Jurkat, Clone E6-1 (cell line): ENCODE measurements at places on chromosomes 6 and 20.

DNA sequence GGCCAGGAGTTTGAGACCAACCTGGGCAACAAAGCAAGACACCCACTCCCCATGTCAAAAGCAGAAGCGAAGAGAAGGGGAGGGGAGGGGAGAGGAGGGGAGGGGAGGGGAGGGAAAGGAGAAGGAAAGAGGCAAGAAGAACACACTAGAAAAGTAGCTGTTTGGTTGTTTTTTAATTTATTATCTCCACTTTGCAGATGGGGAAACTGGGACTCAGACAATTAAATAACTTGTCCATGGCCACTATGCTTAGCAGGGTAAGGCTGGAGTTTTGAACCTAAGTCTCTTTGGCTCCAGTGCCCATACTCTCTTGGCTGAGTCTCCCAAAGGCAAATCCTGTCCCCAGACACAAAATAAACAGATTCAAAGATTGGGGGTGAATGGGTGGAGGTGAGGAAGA lies 12.4 kb upstream of the GHRH start:
- DNase-seq: no peak

DNA sequence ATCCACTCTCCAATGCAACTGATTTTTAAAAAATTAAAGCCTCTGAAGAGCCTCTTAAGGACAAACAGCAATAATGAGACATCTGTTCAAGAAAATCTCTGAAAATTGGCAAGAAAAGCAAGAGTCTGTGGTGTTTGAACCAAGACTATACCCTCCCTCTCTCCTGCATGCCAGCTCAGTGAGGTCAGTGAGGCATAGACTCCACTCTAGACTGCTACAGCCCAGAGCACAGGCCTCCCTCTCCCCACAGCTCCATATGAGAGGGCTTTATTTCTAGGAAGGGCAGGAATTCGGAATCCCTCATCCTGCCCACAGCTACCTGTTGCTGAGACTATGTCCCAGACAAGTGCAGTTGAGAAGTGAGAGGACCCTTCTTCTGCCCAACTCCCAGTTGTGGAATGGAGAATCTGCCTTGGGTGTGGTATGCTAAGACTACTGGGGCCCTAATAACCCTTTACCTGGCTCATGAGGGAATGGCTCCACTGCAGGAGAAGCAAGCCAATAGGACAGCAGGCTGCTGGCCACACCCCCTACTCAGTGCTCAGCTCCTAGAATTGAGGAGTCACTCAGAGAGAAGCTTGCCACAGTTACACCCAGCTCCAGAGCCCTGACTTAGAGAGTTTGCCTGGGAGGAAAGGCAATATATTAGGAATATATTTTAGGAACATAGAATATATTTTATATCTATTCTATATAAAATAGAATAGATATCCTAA lies 22.7 kb upstream of the HLA-DQA1 start:
- no peak for DNase-seq

- DNase-seq: no peak
Measured at GRCh38 chr6:48037946-48038345, 73.1 kb downstream of the PTCHD4 start.

DNA sequence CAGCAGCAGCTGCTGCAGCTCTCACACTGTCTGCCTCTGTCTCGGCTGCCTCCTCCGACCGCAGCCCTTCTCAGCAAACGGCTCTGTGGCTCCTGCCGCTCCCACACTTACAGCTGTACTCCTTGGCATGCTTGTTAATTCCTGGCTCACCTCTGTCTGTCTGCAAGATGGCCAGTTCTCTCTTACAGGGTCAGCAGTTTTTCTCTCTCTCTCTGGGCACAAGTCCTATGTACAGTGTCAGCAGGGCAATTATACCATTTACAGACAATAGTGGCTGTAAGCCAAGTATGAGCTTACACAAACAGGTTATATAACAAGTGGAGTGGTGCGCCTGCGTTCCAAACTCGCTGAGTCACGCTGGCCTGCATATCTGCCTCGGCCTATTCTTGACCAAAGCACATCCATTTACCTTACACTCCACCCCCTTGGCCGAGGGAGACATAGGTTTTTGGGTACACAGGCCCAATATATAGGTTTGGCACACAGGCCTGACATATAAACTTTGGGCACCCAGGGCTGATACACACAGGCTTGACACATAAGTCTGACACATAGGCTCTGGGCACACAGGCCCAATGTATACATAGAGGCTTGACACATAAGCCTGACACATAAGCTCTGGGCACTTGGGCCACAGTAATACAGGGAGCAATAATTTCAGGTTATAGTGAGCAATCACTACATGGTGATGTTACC lies 4.4 kb downstream of the ZKSCAN3 start:
- no peak for DNase-seq

- DNase-seq: no peak
Measured at GRCh38 chr6:91865889-91866288, 1279.0 kb upstream of the MAP3K7 start.

GRCh38 chr6:6891125-6891721 lies 216.5 kb upstream of the RREB1 start:
- no peak for DNase-seq

DNA sequence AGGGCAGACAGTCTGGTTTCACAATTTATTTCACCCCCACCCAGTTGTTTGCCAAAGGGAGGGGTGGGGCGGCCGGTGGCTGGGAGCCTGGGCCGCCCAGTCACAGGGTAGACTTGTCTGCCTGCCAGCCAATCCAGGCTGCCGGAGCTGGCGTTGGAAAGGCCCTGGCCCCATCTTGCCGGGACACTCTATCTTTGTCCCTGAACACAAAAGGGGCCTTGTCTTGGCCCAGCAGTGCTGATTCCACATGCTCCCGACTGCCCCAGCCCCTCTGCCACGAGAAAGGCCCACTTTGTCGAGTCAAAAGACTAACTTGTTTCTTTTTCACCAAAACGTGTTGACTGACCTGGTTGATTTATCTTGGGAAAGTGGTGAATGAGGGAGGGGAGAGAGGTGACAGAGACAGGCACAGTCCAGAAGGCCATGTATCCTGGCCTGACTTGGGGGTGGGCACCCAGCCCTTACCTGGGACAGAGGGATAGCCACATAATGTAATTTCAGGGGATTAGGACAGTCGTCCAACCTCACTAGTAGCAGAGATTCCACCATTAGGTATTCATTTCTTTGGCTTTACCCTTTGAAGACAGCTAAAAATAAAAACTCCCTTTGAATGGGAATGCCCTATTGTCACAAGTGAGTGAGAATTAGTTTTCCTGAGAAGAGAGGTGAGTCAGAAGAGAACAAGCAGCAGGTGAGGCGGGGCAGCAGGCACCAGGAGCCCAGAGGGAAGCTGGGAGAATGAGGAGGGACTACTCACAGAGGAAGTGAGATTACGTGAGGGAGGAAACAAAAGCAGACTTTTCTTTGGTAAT lies 67.0 kb upstream of the SIRPA start:
- DNase-seq: no peak

DNA sequence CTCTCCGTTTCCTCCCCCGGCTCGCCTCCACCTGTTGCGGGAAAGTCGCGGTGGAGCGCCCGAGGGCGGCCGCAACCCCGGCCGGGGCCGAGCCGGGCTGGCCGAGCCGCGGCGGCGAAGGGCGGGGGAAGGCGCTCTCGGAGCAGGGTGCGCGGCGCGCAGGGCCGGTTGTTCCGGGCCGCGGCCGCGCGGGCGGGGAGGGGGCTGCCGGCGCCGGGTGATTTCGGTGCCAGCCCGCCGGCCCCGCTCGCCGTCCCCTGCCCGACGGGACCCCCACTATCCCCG lies 235 bp downstream of the MAP7 start:
- no peak for DNase-seq

- no peak for DNase-seq
Measured at GRCh38 chr6:113412589-113413357, 444.4 kb upstream of the MARCKS start.

GRCh38 chr6:71034563-71035345 lies 77.9 kb upstream of the B3GAT2 start:
- DNase-seq: no peak

DNA sequence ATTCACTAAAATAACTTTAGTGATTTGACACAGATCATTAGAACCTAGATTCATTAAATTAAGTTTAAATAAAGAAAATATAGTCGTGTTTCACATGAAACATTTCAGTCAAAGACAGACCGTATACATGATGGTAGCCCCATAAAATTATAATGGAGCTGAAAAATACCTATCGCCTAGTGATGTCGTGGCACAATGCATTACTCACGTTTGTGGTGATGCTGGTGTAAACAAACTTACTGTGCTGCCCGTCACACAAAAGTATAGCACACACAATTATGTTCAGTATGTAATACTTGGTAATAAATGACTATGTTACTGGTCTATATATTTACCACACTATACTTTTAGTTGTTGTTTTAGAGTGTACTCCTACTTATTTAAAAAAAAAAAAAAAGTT lies 17.3 kb downstream of the DST start:
- no peak for DNase-seq

- DNase-seq: peak; percentile 82
Measured at GRCh38 chr20:46552460-46553420, 2.3 kb upstream of the OCSTAMP start.

GRCh38 chr6:104540743-104541142 lies 319.0 kb downstream of the HACE1 start:
- no peak for DNase-seq

GRCh38 chr20:59667981-59668515 lies 63.7 kb downstream of the PHACTR3 start:
- no peak for DNase-seq

DNA sequence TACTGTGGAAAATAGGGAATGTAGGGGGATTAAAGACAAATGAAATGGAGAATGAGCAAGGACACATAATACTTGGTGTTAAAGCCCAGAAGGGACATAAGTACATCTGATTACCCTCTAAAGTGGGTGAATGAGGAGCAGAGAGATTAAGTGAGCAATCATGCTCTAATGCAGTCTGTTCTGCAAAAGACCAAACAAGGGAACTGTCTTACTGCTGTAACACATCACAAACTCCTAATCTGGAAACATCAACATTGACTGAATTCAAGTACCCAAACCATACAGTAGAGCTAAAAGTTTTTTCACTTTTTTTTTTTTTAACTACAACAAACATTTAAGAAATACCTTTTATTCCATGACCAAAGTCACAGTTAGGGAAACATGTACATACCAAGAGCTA lies 19.3 kb upstream of the SLC17A4 start:
- no peak for DNase-seq

- DNase-seq: no peak
Measured at GRCh38 chr6:165767228-165767627, 104.2 kb upstream of the PDE10A start.

DNA sequence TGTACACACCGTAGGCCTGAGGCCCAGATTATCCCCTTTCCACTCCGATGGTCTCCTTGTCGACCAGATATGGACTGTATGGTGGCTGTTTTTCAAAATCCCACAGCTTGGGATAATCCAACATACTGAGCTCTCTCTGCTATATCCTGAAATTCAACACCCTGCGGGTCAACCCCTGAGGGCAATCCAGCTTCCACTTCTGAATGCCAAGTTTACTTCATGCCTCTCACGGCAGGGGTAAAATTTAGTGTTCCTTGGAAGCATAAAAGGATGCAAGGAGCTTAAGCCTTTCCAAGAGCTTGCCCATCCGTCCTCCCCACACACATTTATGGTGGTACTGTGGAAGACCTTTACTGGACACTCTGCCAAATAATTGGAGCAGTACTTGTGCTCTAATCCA lies 90.7 kb downstream of the PLG start:
- no peak for DNase-seq

DNA sequence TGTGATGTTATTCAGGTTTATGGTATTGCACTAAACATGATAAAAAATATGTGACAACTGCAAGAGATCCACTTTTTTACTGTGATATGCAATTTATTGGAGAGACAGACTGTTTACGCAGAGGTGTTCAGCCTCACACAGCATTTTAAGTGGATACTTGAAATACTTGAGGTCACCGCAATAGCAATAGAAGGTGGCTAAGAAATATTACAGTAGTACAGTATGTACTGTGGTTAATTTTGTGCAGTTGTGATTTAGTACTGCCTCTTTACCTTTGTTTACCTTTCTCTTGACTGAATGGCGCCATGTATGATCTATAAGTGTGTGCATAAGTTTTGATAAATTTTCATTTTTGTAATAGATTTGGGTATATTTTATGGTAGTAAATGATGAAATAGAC lies 17.4 kb downstream of the MACROD2 start:
- DNase-seq: no peak

DNA sequence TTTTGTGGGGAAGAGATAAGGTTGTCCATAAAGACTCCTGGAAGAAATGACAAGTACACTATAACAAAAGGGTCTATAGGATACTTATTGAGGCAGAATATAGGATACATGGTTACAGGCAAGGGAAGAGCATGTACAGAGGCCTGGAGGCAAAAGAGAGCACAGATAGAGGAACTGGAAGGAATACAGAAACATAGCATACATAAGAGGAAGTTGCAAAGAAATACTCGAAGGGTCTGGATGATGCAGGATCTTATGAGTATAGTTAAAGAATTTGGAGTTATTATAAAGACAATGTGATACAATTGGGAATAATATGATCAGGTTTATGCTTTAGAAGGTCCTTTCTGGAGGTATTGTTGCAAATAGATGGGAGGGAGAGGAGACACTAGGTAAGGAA lies 592.7 kb upstream of the POU3F2 start:
- no peak for DNase-seq

DNA sequence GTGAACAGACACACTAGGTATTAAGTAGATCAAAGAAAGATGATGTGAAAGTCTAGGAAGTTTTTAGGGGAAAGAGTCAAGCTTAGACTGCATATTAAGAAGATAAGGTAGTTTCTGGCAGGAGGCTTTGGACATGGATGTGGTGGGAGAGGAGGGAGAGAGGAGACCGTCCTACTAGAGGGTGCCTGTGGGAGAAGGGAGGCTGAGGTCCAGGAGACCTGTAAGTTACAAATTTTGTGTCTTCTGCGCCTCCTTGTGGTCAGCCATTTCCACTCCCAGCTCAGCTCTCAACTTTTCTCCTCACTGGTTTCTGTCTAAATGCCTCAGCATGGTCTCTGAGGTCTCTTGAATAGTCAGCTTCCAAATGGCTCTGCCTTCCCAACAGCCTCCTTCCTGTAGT lies 193.5 kb downstream of the UNC5CL start:
- DNase-seq: peak; percentile 45

GRCh38 chr6:129672881-129673631 lies 36.9 kb downstream of the ARHGAP18 start:
- DNase-seq: peak; percentile 37

DNA sequence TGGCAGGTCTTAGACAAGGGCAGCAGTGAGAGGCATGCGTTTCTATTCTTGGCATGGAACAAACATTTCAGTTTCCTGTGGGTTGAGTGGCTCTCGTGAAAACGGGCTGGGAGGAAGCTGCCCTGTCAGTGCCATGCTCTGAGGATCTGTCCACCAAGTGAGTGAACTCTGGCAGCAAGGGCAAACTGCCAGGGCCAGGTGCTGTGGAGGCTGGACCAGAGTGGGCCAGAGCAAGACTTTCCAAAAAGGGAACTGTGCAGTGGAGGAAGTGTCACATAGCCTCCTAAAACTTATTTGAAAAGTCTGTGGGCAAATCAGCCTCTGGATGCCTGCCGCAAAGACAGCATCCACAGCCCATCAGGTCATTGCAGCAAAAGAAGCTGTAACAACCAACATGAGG lies 44.2 kb upstream of the TAB2 start:
- no peak for DNase-seq
